ENCODE measurements at places on chromosomes 2 and 18.
A peak's percentile ranks its signal among the peaks of the same experiment; 100 is the strongest.

- DNase-seq: no peak
These were observed 50.0 kb upstream of the ACYP2 start for GRCh38 chr2:54065411-54065810.

GRCh38 chr2:176085120-176085788, 1.5 kb upstream of the EVX2 start:
- DNase-seq: no peak

- no peak for DNase-seq
These were observed 88.0 kb upstream of the NFU1 start for GRCh38 chr2:69525261-69525660.

DNA sequence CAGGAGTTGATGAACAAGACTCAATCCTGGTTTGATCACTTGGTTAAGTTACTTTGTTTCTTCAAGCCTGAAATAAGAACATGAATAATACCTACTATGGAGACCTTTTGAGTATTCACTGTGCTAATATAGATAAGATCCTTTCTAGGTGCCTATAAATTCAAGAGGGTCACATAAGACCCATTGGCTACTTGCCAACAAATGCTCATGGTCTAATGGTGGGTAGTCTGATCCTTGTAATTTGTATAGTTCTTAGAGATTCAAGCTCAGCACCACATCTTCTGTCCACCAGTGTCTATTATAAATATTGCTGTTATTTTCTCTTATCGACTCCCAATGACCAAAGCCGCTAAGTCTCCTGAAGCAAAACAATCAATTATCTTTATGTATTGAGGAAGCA, 27.4 kb upstream of the ACSL3 start:
- no peak for DNase-seq

DNA sequence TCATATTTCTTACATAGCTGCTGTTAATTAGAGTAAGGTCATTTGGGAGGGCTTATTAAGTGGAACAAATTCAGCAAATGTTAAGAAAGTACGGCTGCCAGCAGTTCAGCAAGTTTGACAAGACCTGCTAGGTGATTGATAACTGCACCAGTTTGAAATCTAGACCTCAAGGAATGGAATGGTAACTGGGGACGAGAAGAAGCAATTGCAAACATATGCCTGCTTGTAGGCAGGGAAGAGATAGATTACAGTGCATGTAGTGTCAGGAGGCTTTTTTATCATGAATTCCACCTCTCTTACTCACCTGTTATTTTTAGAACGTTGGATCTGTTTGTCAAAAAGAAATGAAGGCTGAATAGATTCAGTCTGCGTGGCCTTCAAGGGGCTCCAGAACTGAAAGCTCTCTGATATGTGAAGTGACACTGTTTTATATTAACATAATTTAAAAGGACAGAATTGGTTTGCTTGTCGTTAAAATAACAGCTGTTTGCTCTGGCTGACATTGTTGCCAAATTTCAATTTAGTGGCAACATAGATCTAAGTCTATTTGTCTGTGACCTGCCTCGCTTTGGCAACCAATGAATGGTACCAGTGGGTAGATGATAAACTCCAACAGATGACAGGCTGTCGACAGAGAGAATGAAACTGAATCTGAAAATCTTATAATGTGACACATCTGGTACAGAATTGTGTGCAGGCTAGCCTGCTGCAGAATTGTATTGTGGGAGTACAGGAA, 199.3 kb downstream of the ZNF407 start:
- peak; percentile 32 for DNase-seq

GRCh38 chr2:11753452-11753885, 7.0 kb downstream of the LPIN1 start:
- DNase-seq: peak; percentile 63

DNA sequence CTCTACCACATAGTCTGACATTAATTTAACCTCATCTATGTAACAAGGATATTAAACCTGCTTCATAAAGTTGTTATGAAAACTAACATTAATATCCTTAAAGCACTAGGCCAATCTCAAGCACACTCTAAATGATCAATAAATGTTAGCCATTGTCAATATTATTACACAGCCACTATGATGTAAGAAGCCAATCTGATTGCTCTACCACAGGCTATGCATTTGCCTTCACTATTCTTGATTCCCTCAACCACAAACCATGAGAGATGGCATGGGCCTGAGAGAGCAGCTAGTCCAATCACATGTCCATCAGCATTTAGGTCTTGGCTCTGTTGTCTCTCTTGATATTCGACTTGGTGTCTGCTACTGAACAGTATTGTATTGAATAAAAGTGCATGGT, 4.2 kb downstream of the SLC25A12 start:
- DNase-seq: no peak

DNA sequence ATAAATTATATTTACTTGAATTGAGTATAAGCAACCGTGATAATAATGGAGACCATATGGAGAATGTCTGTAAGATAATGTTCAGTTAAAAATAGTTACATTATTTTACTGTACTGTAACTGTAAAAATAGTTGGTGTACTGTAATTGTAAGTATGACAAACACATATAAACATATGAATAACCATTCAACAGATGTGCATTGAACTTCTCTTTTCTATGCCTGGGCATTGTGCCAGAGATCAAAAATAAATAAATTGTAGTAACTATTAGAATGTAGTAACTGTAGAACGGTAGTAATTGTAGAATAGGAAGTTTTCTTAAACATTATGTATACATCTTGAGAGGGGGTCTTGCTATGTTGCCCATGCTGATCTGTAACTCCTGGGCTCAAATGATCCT, 287.4 kb upstream of the EPAS1 start:
- no peak for DNase-seq

GRCh38 chr2:648476-649424, 28.5 kb downstream of the TMEM18 start:
- DNase-seq: no peak

DNA sequence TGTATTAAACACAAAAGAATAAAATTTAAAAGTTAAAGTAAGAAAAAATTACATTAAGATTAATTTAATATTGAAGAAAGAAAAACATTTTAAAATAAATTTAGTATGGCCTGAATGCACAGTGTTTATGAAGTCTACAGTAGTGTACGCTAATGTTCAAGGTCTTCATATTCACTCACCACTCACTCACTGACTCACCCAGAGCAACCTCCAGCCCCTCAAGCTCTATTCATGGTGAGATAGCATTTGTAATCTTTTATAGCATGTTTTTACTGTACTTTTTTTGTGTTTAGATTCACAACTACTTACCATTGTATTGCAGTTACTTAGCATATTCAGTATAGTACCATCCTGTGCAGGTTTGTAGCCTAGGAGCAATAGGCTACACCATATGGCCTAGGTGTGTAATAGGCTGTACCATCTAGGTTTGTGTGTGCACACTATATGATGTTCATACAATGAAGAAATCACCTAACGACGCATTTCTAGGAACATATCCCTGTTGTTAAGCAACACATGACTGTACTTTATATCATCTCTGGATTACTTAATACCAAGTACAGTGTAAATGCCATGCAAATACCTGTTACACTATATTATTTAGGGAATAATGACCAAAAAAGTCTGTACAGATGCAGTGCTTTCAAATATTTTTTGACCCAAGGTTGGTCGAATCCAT, 144.0 kb upstream of the IL1R2 start:
- DNase-seq: no peak

DNA sequence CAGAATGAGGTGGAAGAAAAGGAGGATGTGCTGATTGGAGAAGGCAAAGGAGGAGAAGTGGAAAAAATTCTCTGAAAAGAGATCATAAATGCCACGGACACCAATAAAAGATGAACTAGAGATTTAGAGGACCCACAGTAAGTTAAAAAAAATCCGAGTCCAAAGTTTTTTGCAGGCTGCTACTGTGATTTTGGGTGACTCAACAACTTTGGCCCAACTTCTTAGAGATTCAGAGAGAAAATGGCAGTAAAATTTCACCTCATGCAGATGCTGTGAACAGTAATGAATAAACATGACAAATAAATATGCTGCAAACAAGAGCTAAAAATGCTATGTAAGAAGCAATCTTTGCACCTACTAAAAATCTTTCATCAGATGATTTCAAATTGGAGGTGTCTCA, 176.9 kb upstream of the SESTD1 start:
- DNase-seq: no peak
